ENCODE measurements at places on chromosomes 13 and 19. TPM values are rescaled to one million over a fixed set of nuclear protein-coding genes. Genes with fewer than 3 reads are reported as not detected.

The ATP5F1D gene
- total RNA-seq = 104 TPM

DNA sequence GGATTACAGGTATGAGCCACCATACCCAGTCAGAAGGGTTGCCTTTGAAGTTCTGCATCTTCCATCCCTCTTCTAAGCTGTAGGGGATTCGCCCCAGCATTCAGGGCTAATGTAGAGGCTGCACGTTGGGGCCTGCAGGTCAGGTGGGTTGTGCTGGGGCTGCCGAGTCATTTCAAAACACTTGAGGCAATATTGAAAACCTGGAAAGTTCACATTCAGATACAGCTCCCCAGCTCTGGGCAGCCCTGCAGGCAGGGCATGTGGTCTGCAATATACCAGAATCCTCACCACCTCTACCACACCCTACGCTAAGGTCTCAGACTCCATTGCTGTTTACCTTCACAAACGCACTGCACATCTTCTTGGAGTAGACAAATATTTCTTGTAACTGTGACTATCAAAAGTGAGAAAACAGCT lies 24.6 kb downstream of the CCNE1 start:
- no peaks in the 10 kb centered on the region for H3K36me3 ChIP-seq
- no peak for DNase-seq
- peaks cover 6% of the 10 kb centered on the region for H3K4me1 ChIP-seq
- no peak overlapping the region for H3K27ac ChIP-seq

DNA sequence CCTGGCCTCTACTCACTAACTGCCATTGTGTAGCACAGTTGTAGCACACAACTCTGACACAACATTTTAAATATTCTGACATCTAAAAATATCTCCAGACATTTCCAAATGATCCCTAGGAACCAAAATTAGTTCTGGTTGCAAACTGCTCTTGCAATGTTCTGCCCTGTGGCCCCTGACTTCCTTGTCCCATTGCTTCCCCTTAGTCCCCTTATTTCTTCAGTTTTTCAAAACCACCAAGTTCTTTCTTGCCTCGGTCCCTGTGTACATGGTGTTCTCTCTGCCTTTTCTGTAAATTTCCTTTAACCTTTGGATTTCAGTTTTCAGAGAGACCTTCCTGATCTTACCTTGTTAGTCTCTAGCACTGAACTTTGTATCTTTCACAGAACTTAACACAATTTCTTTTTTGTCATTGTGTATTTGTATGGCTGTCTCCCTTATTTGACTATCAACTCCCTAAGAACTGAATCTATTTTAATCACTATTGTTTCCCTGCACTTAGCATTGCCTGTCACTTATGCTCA lies 87.6 kb upstream of the MLNR start:
- no peak overlapping the region for H3K27ac ChIP-seq
- DNase-seq = no peak
- H3K27me3 ChIP-seq = no peaks in the 10 kb centered on the region
- no peaks in the 10 kb centered on the region for H3K4me1 ChIP-seq
- peaks cover 51% of the 10 kb centered on the region for H3K36me3 ChIP-seq

The GPR4 gene
- not detected for total RNA-seq

The YJEFN3 gene
- 4.0 TPM for total RNA-seq

DNA sequence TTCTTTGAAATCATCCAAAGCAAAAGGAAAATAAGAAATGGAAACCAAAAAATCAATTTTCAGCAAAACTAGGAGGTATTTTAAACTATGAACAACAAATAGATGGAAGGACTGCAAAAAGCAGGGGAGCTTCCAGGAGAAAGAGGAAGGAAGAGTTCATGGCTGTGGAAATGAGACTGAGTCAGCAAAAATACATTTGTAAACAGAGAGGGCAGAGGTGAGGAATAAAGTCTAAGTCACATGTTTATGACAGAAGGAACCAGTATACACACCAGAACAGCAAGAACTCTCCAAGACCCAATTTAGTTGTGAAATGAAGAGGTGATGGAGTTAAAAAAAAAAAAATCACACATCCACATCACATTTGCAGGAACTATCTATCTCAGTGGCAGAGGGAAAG lies 69.6 kb downstream of the RNASEH2B start:
- H3K27me3 ChIP-seq = no peaks in the 10 kb centered on the region
- H3K4me1 ChIP-seq = no peaks in the 10 kb centered on the region
- no peak overlapping the region for H3K27ac ChIP-seq
- H3K36me3 ChIP-seq = peaks cover 3% of the 10 kb centered on the region
- no peak for DNase-seq

GRCh38 chr13:98652721-98653462 lies 76.0 kb upstream of the STK24 start:
- no peaks in the 10 kb centered on the region for H3K27me3 ChIP-seq
- no peaks in the 10 kb centered on the region for H3K36me3 ChIP-seq
- H3K4me1 ChIP-seq = no peaks in the 10 kb centered on the region
- DNase-seq = no peak
- no peak overlapping the region for H3K4me3 ChIP-seq
- H3K27ac ChIP-seq = no peak overlapping the region

- no peak overlapping the region for H3K4me3 ChIP-seq
- no peaks in the 10 kb centered on the region for H3K36me3 ChIP-seq
- H3K27ac ChIP-seq = peak overlapping the region; percentile 67
Observed at GRCh38 chr19:16258440-16258903, 60.8 kb downstream of the AP1M1 start.

GRCh38 chr19:52626915-52627314 lies 11.2 kb downstream of the ZNF83 start:
- no peak overlapping the region for H3K4me3 ChIP-seq
- no peaks in the 10 kb centered on the region for H3K27me3 ChIP-seq
- H3K4me1 ChIP-seq = no peaks in the 10 kb centered on the region
- no peak overlapping the region for H3K27ac ChIP-seq

DNA sequence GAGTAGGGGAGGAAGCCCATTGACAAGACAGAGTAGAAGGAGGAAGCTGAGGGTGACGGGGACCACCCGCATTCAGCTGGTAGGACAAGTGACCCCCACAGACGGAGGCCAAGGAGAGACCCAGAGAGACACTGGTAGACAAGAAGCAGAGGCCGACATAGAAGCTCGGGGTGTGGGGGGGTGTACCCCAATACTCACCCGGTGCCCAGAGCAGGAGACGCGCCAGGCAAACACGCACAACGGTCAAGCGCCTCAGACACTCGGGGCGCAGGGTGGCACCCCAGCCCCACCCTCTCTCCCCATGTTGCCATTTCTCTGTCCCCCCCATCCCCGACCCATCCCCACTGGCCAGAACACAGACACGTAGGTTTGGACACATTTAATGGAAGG lies 23.5 kb downstream of the SHANK1 start:
- H3K4me3 ChIP-seq = no peak overlapping the region
- H3K27me3 ChIP-seq = peaks cover 20% of the 10 kb centered on the region
- no peak overlapping the region for H3K27ac ChIP-seq

- no peak for DNase-seq
- no peak overlapping the region for H3K27ac ChIP-seq
- no peak overlapping the region for H3K4me3 ChIP-seq
- no peaks in the 10 kb centered on the region for H3K4me1 ChIP-seq
Observed at GRCh38 chr13:65830411-65831205, 1399.5 kb downstream of the PCDH9 start.

The LMTK3 gene
- 2.9 TPM for total RNA-seq

DNA sequence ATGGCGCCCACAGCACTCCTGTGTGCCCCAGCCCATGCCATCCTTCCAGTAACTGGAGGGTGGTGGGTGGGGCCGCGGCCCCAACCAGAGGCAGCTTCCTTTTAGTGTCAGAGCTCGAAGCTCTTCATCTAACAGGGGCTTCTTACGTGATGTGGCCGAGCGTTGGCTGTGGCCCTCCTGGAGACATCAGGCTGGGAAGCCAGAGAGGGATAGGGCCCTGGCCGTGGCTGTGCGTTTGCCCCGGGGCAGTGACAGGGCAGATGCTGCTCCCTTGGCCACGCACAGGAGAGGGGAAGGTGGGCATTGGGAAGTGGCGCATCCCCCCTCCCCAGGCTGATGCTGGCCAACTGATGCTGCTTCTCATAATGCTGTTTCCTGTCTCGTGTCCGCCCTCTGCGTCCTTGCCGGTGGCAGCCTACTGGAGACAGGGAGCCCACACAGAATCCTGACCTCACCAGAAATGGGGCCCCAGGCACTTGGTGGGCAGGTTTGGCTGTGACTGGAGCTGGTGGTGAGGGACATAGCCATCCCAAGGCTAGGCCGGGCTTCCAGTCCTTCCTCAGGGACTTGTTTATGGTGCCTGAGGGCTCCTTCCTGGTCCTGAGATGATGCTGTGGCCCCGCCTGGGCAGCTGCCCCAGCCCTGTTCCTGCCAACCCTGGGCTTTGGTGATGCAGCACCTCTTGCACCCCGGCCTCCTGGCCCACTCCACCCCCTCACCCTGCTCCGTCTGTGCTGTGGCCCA lies 34.3 kb downstream of the ATP4B start:
- no peak overlapping the region for H3K4me3 ChIP-seq
- no peaks in the 10 kb centered on the region for H3K4me1 ChIP-seq
- DNase-seq = no peak
- H3K27me3 ChIP-seq = no peaks in the 10 kb centered on the region
